NCI-H2171 (cell line): ENCODE measurements at places on chromosomes 16 and 17.

DNA sequence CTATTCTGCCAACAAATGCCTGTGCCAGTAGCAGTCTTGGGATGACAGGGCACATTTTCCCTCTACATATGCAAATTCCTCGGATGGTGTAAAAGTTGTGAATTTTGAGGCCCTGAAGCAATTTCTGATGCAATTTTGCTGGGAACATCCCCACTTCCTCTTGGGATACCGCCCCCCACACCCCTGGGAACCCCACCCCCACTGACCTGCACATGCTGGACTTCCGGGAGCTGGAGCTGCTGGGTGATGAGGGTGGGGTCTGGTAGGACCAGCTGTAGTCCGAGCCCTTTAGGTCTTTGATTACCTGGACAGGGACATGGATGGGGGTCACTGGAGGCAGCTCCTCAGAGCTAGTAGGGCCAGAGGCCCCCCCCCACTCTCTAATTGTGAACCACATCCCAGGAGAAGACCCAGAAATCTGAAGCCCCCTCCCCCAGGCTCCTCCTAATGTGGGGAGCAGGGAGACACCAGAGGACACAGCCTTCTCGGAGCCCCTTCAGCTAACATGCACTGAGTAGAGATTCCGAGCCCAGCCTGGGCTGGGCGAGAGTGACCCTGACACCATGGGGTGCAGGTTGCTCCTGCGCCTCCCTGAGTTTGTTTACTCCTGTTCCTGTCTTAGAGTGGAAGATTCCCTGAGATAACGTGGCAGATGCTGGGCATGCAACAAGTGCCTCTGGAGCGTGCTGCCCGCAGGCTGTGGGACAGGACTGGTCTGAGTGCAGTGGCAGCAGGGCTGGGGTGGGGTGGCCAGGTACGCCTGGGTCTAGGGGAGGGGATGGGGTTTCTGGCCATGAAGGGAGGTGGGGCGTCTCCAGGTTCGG is 9.0 kb downstream of the MTSS2 start:
- DNase-seq, result no peak

GRCh38 chr17:73311781-73312641 is at the start of gene CDC42EP4:
Gene CDC42EP4, minus strand, starts transcription at chr17:73312001. Its CDS starts 25,501 bp downstream, at chr17:73286500.
- peak; percentile 82 for DNase-seq

GRCh38 chr16:28324235-28324886 is 32.0 kb downstream of the SBK1 start:
- DNase-seq, result no peak

DNA sequence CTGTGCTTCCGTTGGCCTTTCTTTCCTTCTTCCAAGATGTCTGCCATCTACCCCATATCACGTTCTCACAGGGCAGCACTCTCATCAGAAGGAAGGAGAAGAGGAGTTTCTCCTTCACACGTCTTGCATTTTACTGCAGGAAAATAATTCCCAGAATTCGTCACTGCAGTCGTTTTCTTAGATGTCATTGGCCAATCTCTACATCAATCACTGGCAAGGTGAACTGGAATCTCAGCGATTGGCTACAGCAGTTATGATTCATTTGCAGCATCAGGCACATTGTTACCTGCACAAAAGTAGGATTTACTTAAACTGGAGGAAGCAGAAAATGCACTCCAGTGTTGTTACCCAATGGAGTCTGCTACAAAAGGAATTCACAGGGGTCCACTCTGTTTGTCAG is 277.2 kb upstream of the RBFOX1 start:
- DNase-seq, result no peak

DNA sequence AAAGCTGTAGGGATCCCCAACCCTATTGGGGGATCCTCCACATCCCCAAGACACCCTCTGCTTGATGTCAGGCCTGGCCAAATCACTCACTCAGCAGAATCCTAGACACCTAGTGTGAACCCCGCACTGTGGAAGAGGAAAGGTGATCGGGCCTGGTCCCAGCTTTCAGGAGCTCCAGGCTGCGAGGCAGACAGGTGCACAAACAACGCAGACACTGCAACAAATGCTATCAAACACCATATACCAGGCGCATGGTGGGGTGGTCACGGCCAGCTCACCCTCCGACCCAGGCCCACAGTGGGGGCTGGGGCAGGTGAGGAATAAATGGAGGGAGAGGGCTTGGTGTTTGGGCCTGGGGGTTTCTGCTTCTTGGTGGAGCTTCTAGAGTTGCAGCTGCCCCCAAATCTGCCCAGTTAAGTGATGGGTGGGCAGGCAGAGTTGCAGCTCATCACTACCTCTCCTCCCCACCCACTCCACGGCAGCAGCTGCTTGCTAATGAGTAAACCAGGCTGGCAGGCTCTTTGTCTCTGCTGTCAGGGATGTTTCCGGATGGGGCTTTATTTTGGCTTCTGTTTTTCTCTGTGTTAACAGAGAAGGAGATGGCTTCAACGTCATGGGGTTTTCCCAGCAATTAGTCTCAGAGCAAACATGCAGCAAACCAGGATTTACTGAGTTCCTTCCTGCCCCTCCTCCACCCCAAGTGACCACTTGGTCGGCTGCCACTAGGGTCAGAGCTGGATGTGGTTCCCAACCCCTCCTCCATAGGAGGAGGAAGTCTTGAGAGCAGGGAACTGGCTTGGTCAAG is 46.6 kb downstream of the PECAM1 start:
- DNase-seq, result no peak

GRCh38 chr16:30896261-30896888 is at the start of gene CTF1:
Gene CTF1, plus strand, starts transcription at chr16:30896614. Its CDS starts 30 bp downstream, at chr16:30896644.
- no peak for DNase-seq

DNA sequence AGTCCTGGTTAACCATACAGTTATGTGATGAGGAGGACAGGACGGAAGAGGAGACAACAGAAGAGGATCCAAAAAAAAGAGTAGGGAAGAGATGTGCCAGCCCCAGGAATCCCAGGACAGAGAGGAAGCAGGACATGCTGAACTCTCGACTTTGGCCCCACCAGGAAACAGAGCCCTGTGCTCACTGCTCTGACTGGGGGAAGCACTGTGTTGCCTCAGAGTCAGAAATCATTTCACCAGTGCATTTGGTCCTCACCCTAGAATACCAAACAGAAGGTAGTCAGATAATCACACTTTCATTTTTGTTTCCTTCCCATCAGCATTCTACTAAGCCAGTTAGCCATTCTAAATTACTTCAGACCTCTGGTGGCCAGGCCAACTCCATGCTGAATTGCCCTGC is 421.0 kb upstream of the CDH5 start:
- DNase-seq, result no peak
